Mesendoderm (in vitro differentiated cells): ENCODE measurements at places on chromosomes 7 and 10.

- peak; percentile 44 for DNase-seq
Observed at GRCh38 chr10:46096909-46097575, 51.0 kb upstream of the MSMB start.

- DNase-seq, result no peak
Observed at GRCh38 chr7:153847828-153848227, 204.4 kb upstream of the DPP6 start.

- no peak for DNase-seq
Observed at GRCh38 chr10:43186150-43186549, 47.9 kb downstream of the CSGALNACT2 start.

GRCh38 chr10:59098387-59098786 is 78.1 kb upstream of the PHYHIPL start:
- DNase-seq, result no peak

GRCh38 chr10:35493196-35494118 is 111.7 kb upstream of the GJD4 start:
- DNase-seq, result no peak
